ENCODE measurements at places on chromosomes 5 and 9.

GRCh38 chr5:175521313-175521833 lies 43.0 kb downstream of the SFXN1 start:
- DNase-seq, result no peak

DNA sequence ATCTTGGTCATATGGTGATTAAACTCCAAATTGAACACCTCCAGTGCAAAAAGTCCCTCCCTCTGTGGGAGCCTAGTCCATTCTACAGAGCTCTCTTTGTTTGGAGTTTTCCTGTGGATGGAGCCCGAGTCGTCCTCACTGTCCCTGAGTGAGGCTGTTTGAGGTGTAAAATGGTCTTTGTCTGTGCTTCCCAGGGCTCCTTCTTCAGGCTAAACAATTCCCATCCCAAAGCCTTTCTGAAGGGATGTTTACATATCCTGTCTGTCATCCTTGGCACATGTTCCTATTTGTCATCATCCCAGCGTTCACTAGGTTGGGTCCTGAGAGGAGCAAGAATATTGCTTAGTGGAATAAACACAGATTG lies 68.9 kb downstream of the COL27A1 start:
- DNase-seq, result no peak

- DNase-seq, result no peak
Measured at GRCh38 chr9:15670894-15671293, 118.1 kb downstream of the CCDC171 start.

- no peak for DNase-seq
Measured at GRCh38 chr9:95506678-95507463, 9.9 kb downstream of the PTCH1 start.

DNA sequence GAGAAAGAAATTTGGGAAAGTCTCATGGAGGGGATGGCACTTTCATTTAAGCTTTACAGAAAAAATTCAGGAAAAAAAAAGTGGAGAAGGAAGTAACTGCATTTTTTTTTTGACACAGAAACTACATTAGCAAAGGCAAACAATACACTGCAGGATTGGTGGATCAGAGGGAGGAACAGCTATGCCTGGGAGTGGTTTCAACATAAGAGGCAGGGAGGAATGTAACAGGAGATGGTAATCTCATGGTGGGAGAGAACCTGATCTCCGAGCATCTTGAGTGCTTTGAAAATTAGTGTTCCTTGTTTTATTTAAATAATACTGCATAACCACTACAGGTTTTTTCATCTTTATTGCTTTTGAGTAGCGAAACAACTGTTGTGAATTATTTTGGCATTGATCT lies 249.4 kb downstream of the FAM170A start:
- DNase-seq, result no peak

DNA sequence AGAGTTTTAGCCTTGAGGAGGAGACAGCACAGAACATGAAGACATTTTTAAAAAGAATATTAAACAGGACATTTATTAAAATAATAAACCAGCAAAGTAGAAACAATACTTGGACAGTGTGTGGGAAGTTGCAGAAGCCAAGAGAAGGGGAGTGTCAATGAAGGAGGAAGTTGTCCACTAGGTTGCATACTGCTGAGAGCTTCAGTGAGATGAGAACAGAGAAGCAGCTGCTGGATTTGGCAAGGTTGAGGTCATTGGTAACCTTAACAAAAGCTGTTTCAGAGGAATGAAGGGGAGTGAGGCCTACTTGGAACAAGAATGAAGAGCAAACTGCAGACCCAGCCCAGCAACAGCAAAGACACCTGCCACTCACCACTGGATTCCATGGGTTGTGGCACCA lies 11.4 kb downstream of the BHMT start:
- DNase-seq, result no peak

All from GM12864 (cell line).